ENCODE measurements at places on chromosomes 1 and 21.

DNA sequence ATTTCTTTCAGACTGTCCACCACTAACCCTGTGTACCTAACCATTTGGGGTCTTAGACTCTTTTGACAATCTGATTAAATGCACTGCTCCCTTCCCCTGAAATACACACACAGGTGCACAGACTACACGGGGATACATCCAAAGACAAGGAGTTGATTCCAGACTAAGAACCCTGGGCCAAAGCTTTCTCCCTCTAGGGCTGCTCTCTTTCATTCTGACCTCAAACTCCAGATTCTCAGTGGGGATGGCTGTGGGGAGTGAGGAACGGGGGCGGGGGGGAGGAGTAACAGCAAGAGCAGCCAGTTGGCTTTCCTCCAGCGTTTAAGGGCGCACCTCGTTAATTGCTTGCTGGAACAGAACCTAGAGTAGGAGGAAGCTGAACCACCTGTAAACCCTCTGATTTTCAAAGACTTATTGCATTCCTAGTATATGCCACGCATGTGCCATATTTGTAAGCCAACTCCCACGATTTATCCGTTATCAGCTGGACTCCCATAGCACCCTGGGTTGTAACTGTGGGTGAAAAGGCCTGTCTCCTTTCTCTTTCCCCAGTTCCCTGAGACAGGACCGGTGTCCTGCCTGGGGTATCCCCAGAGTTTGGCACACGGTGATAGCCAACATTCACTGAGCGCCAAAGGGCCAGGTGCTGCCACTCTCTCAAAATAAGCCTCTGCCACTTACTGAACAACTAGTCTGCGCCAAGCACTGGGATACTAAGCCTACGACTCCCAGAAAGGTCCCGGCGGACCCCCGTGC, 920 bp downstream of the MTHFR start:
- DNase-seq, result peak; percentile 59

GRCh38 chr1:19396280-19396679, 84.2 kb downstream of the SLC66A1 start:
- DNase-seq, result no peak

- DNase-seq, result no peak
Observed at GRCh38 chr21:34761758-34762330, 93.0 kb downstream of the CLIC6 start.

GRCh38 chr1:67211589-67212563, 45.6 kb downstream of the IL23R start:
- DNase-seq, result peak; percentile 60

DNA sequence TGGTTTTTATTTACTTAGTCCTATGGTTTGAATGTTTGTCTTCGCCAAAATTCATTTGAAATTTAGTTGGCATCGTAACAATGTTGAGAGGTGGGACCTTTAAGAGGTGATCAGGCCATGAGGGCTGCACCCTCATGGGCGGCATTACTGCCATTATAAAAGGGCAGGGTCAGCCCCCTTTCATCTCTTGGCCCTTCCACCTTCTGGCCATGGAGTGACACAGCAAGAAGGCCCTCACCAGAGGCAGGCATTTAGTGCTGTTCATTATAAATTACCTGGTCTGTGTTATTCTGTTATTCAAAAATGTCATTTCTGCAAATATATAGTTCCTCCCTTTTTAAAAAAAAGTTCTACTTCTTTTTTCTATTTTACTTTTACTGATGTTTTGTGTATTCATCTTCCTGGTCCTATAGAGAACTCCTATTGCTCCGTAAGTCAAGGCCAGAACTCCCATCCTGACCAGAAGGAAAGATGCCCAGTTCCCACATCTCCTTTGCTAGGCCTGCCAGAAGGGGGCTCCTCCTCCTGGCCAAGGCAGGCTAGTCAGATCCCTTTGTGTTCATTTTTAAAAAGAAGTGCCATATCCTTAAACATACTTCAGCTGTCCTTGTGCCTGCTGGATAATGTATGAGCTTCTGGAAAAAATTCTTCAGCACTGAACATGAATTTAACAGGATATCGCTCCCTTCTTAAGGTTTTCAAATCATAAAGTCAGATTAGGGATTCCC, 10.0 kb upstream of the LBR start:
- DNase-seq, result peak; percentile 23

GRCh38 chr1:85371021-85371420, 93.9 kb downstream of the DDAH1 start:
- DNase-seq, result no peak

- DNase-seq, result no peak
Observed at GRCh38 chr1:155305881-155306391, 2.7 kb upstream of the FDPS start.

DNA sequence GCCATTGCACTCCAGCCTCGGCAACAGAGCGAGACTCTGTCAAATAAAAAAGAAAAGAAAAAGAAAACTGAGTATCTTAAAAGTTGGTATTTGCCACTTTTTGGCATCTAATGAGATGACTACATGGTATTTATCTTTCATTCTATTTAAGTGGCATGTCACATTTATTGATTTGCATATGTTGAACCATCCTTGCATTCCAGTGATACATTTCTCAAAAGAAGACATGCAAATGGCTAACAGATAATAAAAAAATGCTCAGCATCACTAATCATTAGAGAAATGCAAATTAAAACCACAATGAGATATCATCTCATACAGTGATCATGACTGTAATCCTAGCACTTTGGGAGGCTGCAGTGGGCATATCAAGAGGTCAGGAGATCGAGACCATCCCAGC, 28.1 kb downstream of the SFPQ start:
- DNase-seq, result no peak

DNA sequence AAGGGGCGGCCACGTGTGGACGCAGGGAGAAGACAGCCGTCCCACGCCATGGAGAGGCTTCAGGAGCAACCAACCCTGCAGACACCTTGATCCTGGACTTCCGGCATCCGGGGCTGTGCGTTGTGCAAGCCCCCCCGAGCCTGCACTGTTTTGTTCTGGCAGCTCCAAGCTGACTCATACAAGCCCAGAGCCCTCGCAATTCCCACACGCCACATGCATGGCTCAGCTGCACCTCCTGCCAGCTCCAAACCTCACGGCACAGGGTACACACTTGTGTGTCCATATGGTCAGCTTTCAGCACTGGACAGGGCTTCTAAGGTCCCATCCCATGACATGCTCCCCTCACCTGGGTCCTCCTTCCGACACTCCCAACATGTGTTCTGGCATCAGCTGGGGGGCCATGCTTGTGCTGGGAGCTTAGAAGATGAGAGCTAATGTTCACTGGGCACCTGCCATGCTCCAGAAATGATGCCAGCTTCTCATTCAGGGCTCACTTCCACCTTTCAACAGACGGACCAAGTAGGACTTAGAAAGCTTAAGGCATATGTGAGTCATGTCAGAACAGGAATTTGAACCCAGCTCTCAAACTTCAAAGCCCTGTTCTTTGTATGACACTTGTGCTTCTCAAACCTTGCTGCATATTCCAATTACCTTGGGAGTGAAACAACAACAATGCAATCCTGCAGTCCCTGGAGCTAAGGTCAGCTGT, 137.3 kb downstream of the PGBD5 start:
- no peak for DNase-seq

- no peak for DNase-seq
Observed at GRCh38 chr1:2386636-2387611, 4.4 kb downstream of the MORN1 start.

GRCh38 chr1:7471836-7472235, 299.3 kb upstream of the VAMP3 start:
- no peak for DNase-seq

DNA sequence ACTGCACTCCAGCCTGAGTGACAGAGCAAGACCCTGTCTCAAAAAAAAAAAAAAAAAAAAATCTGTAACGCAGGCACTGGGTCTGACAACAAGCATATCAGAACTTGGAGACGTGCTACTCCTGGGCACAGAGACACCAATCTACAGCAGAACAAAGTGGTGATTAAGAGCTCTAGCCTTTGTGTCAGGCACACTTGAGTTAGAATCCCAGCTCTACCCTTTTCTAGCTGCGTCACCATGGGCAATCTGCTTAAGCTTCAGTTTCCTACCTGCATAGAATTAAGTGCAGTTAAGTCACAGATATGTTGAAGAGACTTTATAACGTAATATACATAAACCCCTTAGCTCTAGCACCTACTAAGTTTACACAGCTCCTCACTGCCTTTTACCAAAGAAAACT, 3.4 kb upstream of the CDCA8 start:
- no peak for DNase-seq

- DNase-seq, result no peak
Observed at GRCh38 chr1:62995173-62995572, 211.2 kb downstream of the ATG4C start.

DNA sequence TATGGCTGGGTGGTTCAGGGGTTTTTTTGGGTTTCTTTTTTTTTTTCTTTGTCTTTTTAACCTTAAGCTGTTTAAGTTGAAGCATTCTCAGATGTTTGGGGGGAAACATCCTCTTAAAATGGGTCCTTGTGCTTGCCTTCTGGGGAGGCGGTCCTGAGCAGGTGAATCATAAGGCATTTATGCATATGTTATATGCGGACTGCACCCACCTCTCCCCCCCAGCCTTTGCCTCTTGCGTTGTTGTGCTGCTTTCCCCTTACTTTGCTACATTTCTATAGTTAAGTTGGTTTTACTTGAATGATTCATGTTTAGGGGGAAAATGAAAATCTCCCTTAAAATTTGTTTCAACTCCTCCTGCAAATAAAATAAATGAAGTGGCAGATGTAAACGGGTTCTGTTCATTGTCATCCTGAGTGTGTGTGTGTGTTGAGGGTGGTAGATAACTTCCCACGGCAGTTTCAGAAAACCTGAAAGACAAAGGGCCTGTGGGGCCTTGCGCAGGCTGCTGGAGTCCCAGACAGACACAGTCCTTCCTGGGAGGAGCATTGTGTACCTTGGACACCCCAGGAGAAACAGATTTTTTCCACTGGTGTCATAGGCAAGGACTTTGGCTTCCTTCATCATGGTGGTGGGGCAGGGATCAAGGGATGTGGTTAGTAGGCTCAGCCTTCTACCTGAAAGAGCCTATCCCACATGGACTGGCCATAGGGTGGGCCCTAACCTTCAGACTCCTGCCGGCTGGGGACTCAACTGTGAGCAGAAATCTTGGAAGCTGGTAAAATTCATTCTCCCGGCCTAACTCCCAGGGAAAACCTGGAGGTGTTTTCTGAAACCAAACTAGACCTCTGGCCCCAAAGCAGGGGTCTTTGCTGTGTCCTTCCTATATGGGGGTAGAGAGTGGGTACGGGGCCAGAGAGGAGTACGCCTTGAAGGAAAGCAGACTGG, 926 bp upstream of the SH3D21 start:
- no peak for DNase-seq

DNA sequence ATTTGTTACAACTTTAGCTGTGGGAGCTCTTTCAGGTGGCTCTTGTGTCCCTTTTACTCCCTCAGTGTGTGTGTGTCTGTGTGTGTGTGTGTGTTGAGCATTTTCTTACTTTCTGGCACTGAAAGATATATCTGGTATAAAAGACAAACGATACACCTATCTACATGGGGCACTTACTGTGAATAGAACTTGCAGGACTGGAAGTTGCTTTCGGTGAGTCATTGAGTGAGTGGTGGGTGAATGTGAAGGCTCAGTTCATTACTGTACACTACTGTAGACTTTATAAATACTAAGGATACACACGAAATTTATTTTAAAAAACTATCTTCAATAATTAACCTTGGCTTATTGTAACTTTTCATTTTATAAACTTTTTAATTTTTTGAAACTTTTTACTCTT, 38.7 kb downstream of the BTBD8 start:
- DNase-seq, result no peak

DNA sequence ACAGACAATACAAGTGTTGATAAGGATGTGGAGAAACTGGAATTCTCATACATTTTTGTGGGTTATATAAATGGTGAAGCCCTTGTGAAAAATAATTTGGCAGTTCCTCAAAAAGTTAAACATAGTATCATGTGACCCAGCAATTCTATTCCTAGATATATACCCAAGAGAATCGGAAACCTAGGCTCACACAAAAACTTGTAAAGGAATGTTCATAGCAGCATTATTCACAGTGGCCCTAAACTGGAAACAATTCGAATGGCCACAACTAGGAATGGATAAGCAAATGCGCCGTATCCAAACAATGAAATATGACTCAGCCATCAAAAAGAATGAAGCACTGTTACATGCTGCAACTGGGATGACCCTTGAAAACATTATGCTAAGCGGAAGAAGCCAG, 3.9 kb upstream of the CD247 start:
- no peak for DNase-seq

GRCh38 chr1:30756545-30757351, 826 bp downstream of the LAPTM5 start:
- DNase-seq, result peak; percentile 83

DNA sequence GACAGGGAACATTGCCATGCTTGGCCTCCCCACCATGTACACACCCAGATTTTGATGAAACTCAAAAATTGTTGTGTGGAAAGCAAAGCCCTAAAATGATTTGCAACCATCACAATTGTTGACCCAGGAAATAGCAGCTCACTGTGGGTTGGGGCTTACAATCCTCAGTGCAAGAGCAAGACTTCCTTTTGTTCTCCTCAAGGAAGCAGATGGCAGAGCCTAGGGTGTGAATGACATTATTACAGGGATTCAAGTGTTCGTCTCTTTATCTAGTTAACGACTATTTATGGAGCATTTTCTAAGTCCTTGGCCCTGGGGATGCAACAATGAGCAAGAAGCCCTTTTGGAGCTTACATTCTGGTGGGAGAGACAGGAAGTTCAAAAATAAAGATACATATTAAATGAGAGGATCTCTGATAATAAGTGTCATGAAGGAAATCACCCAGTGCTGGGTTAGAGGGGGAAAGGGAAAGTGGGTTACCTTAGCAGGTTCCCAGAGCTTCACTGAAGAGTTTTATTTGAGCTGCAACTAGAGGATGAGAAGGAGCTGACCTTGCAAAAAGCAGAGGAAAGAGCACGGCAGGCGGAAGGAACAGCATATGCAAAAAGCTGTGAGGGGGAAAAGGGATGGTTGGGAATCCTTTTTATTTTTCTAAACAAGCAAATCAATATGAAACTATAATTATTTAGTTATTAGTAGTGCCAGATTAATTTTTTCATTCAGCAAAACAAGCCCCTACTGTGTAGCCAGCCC, 38.5 kb upstream of the ID3 start:
- DNase-seq, result no peak

DNA sequence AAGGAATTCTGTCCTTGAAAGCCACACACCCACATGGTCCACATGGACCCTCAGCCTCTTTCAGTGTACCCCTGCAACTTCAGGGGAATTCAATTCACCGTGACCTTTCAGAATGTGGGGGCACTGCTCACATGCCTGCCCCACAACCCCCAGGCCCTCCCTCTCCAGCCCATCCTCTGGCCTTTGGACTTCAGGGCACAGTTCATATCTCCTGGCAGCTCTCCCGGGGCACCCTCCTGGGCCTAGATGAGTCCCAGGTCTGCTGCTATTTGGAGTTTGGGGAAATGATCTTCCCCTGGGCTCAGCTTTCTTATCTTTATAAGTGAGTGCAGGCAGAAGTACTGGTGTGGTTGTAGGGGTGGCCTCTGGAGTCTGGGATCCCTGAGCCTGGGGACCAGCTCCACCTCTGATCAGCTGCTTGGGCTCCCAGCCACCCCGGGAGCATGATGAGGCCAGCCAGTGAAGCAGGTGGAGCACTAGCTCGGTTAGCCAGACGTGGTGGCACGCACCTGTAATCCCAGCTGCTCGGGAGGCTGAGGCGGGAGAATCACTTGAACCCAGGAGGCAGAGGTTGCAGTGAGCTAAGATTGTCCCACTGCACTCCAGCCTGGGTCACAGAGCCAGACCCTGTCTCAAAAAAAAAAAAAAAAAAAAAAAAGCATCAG, 15.8 kb downstream of the C1orf167 start:
- DNase-seq, result no peak

Measured in CD4-positive, alpha-beta T cell treated with Interleukin-6 for 4 hours (primary cell).